ENCODE measurements at places on chromosomes 3 and 15. TPM values are rescaled to one million over a fixed set of nuclear protein-coding genes. Genes with fewer than 3 reads are reported as not detected.

- peak; percentile 58 for DNase-seq
- H3K36me3 ChIP-seq, result no peaks in the 10 kb centered on the region
- no peak overlapping the region for H3K4me3 ChIP-seq
- H3K27me3 ChIP-seq, result no peaks in the 10 kb centered on the region
- no peak overlapping the region for H3K27ac ChIP-seq
Observed at GRCh38 chr15:66737243-66738010, 35.4 kb downstream of the SMAD6 start.

DNA sequence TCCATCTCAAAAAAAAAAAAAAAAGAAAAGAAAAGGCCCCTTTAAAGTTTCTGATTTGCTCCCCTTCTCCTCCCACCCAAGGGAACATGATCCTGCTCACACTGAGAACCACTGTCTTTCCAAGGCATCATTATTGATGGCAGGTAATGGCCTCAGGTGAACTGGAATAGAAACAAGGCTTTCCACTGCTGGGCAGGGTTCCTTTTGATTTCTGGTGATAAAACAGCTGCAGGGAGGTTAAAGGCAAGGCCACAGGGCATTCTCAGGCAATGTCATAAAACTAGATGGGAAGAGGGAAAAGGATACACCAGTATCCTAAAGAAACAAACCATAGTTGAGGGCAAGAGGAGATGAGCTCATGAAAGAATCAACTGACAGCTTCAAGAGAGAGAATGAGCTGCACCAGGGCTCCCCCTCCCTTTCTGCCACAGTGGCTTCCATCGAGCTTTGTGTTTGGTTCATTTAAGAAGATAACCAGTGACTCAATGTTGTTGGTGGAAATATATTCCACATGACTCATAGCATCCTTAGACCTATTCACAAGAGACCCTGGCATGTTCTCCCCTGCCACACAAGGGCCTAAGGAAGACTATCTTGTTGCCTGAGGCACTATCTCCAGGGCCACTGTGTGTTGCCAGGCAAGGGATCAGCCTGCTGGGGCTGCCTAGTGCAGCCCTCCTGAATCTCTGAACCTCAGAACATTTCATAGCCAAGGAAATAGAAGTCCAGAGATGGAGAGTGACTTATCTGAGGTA lies 86.4 kb downstream of the WDR76 start:
- H3K27ac ChIP-seq, result no peak overlapping the region
- no peaks in the 10 kb centered on the region for H3K36me3 ChIP-seq
- H3K4me3 ChIP-seq, result no peak overlapping the region
- no peak for DNase-seq

GABRB3 gene
- total RNA-seq, result 4.2 TPM

GRCh38 chr15:77221174-77221573 lies 150.3 kb upstream of the TSPAN3 start:
- H3K4me3 ChIP-seq, result no peak overlapping the region
- H3K27me3 ChIP-seq, result no peaks in the 10 kb centered on the region
- H3K27ac ChIP-seq, result no peak overlapping the region
- no peaks in the 10 kb centered on the region for H3K36me3 ChIP-seq

DNA sequence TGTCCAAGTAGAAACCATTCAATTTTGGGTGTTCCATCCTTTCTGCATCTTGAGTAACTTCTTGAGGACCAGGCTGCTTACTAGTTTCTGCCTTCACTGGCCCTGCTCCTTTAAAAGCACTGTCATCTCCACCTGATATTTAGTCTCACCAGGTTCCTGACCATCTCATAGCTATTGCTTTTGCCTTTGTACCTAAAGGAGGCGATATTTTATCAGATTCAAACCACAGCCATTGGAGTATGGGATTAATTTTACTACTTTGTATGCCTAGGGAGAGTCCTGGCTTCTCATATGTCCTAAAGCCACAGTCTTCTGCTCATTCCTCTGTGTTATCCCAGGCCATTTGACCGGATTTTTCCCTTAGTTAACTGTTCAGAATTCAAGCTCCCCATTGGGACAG lies 51.8 kb upstream of the RFX7 start:
- H3K36me3 ChIP-seq, result no peaks in the 10 kb centered on the region
- no peak for DNase-seq
- H3K4me1 ChIP-seq, result no peaks in the 10 kb centered on the region
- H3K27me3 ChIP-seq, result no peaks in the 10 kb centered on the region
- H3K27ac ChIP-seq, result no peak overlapping the region

HIGD2B gene
- total RNA-seq, result not detected

DNA sequence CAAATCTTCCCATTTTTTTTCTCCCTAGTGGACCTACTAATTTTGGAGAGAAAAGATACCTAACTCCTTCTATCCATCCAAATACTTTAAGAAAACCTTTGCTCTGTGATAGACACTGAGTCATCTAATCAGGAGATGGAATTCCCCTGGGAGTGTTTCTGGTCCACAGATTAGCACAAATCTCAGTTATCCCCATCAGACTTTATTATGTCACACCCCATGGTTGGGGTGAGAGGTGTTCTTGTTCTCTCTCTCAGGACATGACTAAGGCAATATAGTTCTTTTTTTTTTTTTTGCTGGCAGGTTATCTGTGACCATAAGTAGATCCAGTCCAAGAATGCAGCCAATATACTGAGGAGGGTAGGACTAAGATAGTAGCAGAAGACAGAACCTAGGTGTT lies 15.8 kb downstream of the SLC9A9 start:
- H3K4me1 ChIP-seq, result no peaks in the 10 kb centered on the region
- no peaks in the 10 kb centered on the region for H3K36me3 ChIP-seq
- H3K4me3 ChIP-seq, result no peak overlapping the region

TUSC7 gene
- total RNA-seq, result not detected

ARGFX gene
- total RNA-seq, result not detected

DNA sequence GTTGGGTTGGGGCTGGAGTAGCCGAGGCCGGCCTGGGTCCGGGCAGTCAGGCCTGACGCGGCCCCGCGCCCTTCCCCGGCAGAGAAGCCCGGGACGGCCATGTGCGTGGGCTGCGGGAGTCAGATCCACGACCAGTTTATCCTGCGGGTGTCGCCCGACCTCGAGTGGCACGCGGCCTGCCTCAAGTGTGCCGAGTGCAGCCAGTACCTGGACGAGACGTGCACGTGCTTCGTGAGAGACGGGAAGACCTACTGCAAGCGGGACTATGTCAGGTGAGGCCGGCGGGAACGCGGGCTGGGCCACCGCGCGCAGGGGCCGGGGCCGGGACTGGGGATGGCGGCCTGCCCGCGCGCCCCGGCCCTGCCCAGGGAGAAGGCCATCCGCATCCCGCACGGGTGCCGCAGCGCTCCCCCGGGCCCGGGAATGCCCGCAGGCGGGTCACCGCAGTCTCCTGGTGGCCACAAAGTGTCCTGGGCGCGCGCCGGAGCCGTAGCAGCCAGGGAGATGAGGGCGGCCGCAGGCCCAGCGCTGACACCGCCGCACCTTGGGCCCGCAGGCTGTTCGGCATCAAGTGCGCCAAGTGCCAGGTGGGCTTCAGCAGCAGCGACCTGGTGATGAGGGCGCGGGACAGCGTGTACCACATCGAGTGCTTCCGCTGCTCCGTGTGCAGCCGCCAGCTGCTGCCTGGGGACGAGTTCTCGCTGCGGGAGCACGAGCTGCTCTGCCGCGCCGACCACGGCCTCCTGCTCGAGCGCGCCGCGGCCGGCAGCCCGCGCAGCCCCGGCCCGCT lies 1.3 kb downstream of the ISL2 start:
- H3K4me3 ChIP-seq, result peak overlapping the region; percentile 18
- no peak for DNase-seq
- peak overlapping the region; percentile 64 for H3K27ac ChIP-seq

DNA sequence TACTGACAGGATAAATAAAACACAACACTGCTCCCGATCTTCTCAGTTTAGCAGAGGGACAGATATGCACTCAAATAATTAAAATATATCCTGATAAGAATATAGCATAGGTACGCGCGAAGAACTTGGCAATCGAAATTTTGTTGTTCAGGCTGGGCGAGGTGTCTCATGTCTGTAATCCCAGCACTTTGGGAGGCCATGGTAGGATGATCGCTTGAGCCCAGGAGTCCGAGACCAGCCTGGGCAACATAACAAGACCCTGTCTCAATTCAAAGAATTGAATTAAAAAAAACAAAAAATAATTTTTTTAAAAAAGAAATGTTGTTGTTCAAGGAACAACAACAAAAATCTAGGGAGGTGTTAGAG lies 7.6 kb downstream of the B2M start:
- no peak for DNase-seq
- H3K27ac ChIP-seq, result no peak overlapping the region
- H3K36me3 ChIP-seq, result peaks cover 46% of the 10 kb centered on the region

DNA sequence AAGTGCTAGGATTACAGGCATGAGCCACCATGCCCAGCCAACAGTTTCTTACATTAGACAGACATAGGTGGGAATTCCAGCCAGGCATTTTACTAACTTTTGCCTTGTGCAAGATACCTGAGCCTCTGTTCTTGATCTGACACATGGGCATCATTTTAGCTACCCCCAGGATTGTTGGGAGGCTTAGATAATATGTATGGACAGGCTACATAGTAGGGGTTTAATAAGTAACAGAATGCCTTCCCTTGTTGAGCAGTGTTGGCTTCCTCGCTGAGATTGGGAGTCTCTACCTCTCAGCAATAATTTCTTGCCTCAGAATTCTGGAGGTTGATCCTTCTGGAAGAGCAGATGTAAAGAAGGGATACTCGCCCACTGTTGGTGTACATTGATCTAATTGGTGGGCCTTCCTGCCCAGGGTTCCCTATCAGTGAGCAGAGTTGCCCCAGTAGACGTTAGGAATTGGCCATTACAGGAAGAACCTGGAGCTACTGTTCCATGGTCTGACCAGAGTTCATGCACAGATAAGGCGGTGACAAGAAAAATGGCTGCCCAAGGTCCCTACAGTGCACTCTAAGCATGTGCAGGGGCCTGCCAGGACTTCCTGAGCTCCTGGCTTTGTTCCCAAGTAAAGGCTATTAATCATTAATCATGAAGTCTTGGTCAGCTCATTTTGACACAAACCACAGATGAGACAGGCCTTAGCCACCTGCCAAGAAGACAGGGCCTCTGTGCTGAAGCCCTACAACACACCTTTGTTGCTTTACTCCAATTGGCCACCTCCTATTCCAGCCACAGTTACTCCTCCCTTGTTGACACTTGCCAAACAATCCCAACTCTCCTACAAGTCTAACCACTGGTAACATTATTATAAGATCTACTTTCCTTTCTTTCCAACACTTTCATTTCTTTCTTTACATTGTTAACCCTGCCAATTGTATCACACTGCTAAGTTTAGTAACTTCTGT lies 5.0 kb upstream of the IL17RE start:
- no peak overlapping the region for H3K27ac ChIP-seq
- no peaks in the 10 kb centered on the region for H3K27me3 ChIP-seq
- H3K4me1 ChIP-seq, result peaks cover 28% of the 10 kb centered on the region
- no peaks in the 10 kb centered on the region for H3K36me3 ChIP-seq
- DNase-seq, result no peak
- no peak overlapping the region for H3K4me3 ChIP-seq

DNA sequence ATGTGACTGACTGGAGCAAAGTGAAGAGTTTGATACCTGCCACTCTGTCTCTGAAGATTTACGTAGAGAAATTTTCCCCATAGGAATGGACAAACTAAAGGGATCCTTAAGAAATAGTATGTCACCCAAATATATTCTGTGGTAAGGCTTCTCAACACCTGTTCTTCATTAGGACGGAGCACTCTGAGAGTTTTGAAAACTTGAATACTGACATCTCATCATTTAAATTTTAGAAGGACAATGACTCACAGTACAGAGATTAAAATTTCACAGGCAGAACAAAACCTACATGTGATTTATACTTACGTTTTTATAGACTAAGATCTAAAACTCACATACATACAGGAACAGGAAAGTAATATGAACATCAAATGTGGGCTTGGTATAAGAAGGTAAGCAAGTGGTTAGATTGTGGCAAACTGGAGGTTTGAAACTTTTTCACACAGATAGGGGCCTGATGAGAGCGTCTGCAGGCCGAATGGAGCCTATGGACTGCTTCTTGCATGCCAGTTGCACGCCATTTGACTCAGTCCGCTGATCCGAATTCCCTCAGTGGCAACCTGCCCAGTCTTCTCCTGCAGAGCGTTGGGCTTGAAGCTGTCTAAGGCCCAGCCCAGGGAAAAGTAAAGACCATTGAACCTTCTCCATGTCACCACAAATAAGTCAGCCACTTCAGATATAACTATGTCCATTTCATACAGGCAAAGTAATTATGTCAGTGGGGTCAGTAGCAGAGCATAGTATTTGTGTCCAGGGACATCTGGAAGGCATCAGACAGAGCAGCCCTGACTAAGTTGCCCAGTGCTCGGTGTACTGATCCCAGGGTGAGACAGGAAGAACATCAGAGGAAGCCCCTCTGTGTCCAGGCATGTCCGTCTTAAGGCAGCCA lies 45.7 kb downstream of the ZBTB38 start:
- DNase-seq, result peak; percentile 81
- no peak overlapping the region for H3K4me3 ChIP-seq

DNA sequence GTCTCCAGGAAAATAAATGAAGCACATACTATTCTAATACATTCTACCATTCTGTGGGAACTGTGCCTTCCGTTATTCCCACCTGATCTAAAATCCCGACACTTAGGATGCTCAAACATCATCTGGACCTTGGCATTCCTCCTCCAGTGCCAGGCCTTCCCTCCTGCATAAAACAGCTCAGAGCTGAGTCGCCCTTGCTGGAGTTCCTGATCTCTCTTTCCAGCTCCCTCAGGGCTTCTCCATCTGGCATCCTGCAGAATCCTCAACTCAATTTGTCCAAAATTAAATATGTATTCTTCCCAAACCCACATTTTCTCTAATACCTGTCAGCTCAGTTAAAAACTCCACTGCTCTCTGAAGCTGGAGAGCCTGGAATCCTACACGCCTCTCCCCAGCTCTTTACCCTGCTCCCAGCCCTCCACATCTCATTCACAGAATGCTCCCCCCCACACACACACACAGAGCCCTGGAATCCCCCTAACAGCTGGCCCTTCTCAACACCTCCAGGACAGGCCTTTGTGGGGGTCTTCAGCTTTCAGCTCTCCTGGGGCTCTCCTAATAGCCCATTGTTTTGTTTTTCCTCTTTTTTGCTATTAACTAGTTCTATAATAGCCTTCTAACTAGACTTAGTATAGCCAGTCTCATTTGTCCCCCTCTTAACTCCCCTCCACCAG lies 78.5 kb downstream of the HMG20A start:
- DNase-seq, result no peak
- no peaks in the 10 kb centered on the region for H3K36me3 ChIP-seq
- H3K4me1 ChIP-seq, result peaks cover 53% of the 10 kb centered on the region
- no peak overlapping the region for H3K4me3 ChIP-seq

DNA sequence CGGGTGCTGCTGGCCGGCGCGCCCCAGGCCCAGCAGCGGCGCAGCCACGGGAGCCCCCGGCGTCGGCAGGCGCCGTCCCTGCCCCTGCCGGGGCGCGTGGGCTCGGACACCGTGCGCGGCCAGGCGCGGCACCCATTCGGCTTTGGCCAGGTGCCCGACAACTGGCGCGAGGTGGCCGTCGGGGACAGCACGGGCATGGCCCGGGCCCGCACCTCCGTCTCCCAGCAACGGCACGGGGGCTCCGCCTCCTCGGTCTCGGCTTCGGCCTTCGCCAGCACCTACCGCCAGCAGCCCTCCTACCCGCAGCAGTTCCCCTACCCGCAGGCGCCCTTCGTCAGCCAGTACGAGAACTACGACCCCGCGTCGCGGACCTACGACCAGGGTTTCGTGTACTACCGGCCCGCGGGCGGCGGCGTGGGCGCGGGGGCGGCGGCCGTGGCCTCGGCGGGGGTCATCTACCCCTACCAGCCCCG lies 777 bp downstream of the LOXL1 start:
- H3K27ac ChIP-seq, result peak overlapping the region; percentile 95
- no peaks in the 10 kb centered on the region for H3K27me3 ChIP-seq
- H3K36me3 ChIP-seq, result no peaks in the 10 kb centered on the region
- peak overlapping the region; percentile 62 for H3K4me3 ChIP-seq
- peak; percentile 83 for DNase-seq

All from sigmoid colon (tissue), 7 donors.